H4 (cell line): ENCODE measurements at places on chromosomes 5 and 9.

- DNase-seq, result no peak
Observed at GRCh38 chr5:68369023-68369359, 153.4 kb downstream of the PIK3R1 start.

DNA sequence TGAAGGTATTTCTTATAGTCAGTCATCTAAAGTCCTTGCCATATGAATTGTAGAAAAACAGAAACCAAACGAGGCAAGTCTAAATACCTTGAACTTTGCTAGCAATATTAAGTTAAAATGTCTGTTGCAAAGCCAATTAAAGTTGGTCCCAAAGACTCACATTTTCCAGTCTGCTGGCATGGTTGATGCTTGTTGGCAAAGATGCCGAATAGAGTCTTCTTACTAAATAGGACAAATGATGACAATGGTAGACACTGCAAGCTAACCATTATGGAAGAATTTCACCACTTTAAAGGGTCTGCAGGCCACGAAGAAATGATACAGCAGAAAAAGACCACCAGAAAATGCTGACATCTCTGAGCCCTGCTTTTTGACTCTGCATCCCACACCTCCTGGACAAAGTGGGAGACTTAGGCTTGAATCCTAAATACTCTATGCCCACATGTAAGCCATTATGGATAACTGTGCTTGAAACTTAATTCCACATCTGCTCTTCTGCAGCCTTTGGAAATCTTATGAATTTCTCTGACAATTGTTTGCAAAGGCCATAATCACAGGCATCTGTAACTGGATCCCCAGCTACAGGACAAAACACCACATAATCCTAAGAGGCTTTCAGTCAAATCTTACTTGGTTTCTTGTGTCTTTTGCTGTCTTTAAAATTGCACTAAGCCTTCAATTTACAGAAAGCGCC, 61.3 kb downstream of the LHFPL2 start:
- no peak for DNase-seq

GRCh38 chr5:93960042-93960441, 218.6 kb upstream of the POU5F2 start:
- DNase-seq, result no peak

GRCh38 chr5:14269395-14269794, 126.3 kb downstream of the TRIO start:
- no peak for DNase-seq

GRCh38 chr9:75167281-75167680, 79.0 kb downstream of the OSTF1 start:
- DNase-seq, result no peak

DNA sequence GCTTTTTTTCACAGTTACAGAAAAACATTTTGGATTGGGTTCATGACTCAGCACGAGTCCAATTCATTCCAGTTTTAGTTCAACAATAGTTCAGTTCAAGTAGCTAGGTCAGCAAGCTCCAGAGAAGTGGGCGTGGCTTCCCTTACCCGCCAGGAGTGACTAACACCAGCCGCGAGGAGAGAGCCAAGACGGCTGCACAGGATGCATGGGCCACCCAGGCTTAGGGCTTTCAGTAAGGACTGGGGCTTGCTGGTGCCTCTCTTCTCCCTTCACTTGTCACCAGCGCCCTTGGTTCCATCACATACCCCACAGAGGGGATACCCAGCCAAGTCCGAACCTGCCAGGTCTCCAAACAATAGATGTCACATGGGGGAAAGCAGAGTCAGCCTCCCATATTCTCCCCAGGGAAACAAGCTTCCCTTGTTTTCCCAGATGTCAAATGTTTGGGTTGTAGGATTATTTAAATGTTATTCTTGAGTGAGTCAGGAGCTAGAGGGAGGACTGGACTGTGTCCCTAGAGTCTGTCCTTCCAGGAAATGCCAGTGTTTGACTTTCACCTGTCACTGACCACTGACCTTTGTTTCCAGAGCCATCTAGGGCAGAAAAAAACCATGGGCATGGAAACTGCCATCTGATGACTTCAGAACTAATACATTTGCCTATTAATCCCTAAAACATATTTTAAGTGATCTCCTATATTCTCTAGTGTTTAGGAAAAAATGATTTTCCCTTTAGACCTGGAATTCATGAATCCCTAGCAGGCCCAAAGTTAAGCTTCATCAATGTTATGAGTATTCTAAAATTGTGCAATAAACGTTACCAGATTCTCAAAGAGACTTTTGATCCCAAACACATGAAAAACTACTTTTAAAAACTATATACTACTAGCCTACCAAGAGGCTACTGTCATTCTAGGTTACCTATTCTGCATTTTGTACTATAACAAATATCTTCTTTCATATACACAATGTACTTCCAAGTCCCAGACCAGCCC, 51.9 kb downstream of the NIPAL4 start:
- DNase-seq, result peak; percentile 97

GRCh38 chr5:5492087-5492933, 69.8 kb downstream of the ICE1 start:
- DNase-seq, result peak; percentile 67

DNA sequence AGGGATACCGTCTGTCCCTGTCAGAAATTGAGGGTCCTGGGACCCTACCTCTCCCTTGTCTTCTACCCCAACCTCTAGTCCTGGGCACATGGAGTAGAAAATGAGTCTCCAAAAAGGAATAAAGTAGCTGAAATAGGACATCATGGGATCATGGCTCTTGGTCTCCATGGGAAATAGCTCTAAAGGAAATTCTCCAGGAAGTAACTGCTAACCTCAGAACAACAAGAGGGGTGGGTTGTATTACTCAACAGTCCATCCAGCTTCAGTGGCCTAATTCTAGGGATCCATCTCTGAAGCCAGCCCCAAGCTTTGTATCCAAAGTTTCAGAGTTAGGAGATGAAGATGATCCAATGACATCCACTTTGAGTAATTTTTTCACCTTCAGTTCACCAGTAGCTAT, 11.0 kb upstream of the RUSC2 start:
- no peak for DNase-seq

- DNase-seq, result no peak
Observed at GRCh38 chr5:36492984-36493654, 113.3 kb upstream of the SLC1A3 start.

DNA sequence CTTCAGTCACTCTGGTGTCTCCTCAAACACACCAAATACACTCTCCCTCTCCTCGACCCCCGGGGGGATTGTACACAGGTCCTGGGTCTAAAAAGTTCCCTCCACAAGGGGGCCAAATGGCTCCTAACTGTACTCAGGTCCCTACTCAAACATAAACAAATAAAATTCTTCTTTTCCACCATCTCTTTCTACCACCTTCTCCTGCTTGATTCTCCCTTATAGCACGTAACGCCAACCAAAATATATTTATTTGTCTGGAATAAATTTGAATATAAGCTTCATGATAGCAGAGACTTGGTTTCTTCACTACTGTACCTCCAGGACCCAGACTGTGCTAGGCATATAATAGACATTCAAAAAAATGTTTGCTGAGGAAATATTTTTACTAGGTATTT, 21.4 kb downstream of the ZNF608 start:
- no peak for DNase-seq

GRCh38 chr5:52985306-52985705, 3.8 kb upstream of the ITGA2 start:
- no peak for DNase-seq

GRCh38 chr9:79955300-79955699, 383.5 kb downstream of the TLE4 start:
- DNase-seq, result peak; percentile 9

DNA sequence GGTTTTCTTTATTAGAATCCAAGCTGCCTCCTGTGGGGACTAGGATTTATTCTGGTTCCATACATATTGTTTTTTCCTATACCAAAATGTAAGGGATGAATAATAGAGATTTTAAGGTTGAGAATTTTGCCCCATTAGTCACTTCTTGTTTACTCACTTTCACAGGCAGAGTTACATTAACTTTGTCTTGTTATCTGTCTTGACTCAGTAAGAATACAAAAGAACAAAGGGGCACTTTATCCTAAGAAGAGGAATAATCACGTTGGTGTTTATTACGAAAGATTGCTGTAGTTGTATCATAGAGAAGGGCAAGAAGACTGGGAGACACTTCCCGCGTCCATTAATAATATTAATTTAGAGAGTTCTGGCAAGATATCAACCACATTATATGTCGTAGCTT, 599.7 kb upstream of the FTMT start:
- peak; percentile 28 for DNase-seq

GRCh38 chr9:32345243-32345642, 39.2 kb upstream of the ACO1 start:
- no peak for DNase-seq

DNA sequence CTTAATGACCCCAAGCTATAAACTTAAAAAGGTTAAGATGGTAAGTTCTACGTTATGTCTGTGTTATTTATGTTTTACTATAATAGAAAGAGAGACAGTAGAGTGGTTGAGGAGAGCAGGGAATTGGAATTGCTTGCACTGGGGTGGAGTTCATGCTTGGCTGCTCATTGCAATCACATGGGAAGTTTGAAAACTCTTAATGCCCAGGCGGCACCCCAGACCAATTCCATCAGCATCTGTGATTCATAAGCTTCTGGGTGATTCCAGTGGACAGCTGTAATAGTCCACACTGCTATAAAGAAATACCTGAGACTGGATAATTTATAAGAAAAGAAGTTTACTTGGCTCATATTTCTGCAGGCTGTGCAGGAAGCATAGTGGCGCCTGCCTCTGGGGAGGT, 323.9 kb upstream of the MSX2 start:
- no peak for DNase-seq

DNA sequence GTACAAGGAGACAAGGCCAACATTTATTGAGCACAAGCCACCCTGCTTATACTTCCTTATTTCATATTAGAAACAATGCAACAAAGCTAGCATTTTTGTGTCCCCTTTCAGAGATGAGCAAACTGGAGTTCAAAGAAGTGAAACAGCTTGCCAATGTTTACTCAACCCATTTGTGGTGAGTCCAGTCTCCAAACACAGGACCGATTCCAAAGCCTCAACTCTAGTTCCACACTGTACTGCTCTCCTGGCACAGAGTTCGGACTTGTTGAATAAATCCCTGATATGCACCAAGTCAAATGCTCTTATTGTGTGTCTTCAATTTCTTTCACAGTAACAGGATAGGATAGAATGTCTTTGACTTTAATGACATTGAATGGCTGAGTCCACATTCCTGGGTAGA, 604.8 kb upstream of the BRINP1 start:
- no peak for DNase-seq

- DNase-seq, result no peak
Observed at GRCh38 chr5:178411083-178411482, 178.5 kb upstream of the PHYKPL start.

- DNase-seq, result no peak
Observed at GRCh38 chr9:115495052-115495635, 377.2 kb upstream of the TNC start.

DNA sequence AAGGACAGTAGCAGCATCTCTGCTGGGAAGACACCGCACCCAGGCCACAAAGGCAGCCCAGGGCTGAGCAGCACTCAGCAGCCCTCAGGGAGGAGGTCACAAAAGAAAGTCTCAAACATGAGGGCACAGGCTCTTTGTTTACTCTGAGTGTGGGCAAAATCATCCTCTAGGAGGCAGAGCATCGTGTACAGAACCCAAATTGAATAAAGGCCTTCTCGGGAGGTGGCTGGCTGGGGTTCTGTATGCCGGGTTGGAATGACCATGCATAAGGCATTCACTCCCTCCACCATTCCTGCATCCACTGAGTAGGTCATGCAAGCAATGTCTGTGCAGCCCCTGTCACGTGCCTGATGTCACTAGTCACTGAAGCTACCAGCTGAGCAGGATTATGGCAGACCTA, 412.8 kb downstream of the SPOCK1 start:
- DNase-seq, result no peak

- no peak for DNase-seq
Observed at GRCh38 chr5:69004676-69005075, 89.1 kb upstream of the SLC30A5 start.

DNA sequence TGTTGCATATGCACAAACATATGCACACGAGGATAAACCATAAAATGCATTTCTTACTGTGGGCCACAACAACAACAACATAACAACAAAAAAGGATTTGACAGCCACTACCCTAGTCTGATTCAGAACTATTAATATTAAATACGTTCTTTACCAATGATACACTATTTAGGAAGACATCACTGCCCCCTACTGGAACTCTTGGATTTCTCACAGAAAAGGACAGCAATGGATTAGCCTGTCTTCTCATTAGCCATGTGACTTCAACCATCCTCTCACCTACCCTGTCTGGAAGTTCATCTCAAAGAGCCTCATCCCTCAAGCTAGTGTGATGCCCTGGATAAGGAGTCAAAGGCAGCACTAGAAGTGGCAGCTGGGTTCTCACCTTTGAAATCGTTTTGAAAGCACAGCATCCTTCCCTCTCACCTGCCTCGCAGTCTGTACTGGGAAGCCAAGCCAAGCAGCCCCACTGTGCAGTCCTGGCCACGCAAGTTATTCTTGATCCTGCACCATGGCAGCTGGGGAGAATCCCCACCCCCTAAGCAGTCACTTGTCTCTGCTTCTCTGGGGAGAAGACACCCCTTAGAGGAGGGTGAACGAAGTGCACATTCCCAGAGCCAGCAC, 64.6 kb downstream of the SH3TC2 start:
- DNase-seq, result peak; percentile 51

DNA sequence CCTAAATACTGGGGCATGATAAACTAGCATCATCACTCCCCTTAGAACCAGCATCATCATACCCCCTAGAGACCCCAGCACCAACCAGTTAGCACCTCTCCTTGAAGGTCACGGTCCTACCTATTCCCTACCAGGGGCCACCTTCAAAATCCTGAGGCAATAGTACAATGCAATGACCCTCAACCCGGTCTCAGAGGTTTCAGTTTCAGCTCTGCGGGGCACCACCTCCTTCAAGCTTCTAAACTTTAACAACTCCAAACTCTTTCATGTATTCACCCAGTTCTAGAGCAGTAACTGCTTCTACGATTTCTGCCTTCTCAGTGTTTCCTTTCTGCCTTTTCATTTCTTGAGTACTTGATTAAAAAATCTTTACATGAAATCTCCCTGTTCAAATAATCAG, 130.1 kb upstream of the EPB41L4A start:
- DNase-seq, result no peak

- DNase-seq, result no peak
Observed at GRCh38 chr5:76269932-76270610, 133.0 kb upstream of the IQGAP2 start.

GRCh38 chr9:70587201-70587600, 172.7 kb upstream of the KLF9 start:
- DNase-seq, result no peak

DNA sequence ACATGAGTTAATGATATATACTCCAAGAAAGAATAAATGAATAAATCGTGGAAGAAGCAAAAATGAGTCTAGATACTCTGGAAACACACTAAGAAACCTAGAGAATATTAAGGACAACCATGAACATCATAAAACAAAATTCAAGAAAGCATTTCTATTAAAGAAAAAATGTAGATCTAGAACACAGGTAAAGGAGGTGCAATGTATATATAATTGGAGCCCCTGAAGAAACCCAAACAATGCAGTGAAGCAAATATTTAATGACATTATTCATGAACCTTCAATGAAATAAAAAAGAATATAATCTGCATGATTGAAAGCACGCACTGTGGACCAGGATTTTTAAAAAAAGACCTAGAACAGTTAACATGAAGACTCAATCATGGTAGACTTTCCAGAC, 150.1 kb downstream of the ATPSCKMT start:
- no peak for DNase-seq

GRCh38 chr5:58456026-58456425, 3.9 kb downstream of the PLK2 start:
- DNase-seq, result no peak

GRCh38 chr9:101448680-101449070, 13.1 kb upstream of the ALDOB start:
- no peak for DNase-seq
